ENCODE measurements at places on chromosomes 7 and 10. TPM values are rescaled to one million over a fixed set of nuclear protein-coding genes. Genes with fewer than 3 reads are reported as not detected.

- no peaks in the 10 kb centered on the region for H3K4me1 ChIP-seq
- no peak for DNase-seq
- no peaks in the 10 kb centered on the region for H3K36me3 ChIP-seq
These were observed 440.7 kb upstream of the CELF2 start for GRCh38 chr10:10576937-10577336.

GRCh38 chr10:110651044-110651958 lies 7.2 kb downstream of the RBM20 start:
- DNase-seq: no peak
- no peak overlapping the region for H3K27ac ChIP-seq
- H3K4me3 ChIP-seq: no peak overlapping the region
- H3K27me3 ChIP-seq: no peaks in the 10 kb centered on the region
- H3K36me3 ChIP-seq: no peaks in the 10 kb centered on the region
- H3K4me1 ChIP-seq: peaks cover 5% of the 10 kb centered on the region

GRCh38 chr7:46774515-46774914 lies 807.4 kb downstream of the TNS3 start:
- no peaks in the 10 kb centered on the region for H3K4me1 ChIP-seq
- DNase-seq: no peak
- H3K4me3 ChIP-seq: no peak overlapping the region

DNA sequence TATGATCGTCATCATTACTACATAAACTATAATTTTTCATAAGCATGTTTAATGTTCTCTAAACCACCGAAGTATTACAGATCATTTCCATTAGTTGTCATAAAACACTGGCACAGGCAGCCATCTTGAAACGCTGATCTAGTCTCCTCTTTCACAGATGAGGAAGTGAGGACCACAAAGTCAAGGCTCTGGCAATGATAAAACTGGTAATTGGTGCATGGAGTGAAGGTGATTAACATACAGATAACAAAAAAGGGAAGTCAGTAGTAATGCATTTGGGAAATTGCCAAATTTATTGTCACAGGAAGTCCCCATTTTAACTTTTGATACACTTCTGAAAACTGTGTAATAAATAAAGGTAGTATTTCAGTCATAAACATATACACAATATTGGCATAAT lies 49.3 kb downstream of the FBXL13 start:
- H3K27ac ChIP-seq: no peak overlapping the region
- no peaks in the 10 kb centered on the region for H3K27me3 ChIP-seq
- no peaks in the 10 kb centered on the region for H3K4me1 ChIP-seq
- peaks cover 17% of the 10 kb centered on the region for H3K36me3 ChIP-seq
- no peak overlapping the region for H3K4me3 ChIP-seq

GRCh38 chr10:62707810-62708209 lies 96.7 kb upstream of the ADO start:
- H3K27me3 ChIP-seq: no peaks in the 10 kb centered on the region
- DNase-seq: no peak
- H3K4me1 ChIP-seq: no peaks in the 10 kb centered on the region
- no peaks in the 10 kb centered on the region for H3K36me3 ChIP-seq
- H3K27ac ChIP-seq: no peak overlapping the region

DNA sequence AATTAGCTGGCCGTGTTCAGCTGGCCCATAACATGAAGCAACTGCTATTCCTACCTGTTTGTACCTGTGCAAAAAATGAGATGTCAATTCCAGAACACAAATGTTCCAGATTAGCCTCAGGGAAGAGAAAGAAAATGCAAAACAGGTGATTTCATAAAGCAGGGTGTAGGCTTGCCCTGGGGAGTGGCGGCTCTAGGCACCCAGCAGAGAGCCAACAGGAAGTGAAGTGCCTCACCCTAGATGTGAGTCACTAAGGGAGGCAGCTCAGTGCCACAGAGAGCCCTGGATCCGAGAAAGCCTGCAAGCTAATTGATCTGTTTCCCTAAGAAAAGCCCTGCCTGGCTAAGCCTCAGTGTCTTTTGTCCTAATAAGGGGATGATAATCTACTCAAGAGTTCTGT lies 240.0 kb downstream of the ARHGAP21 start:
- no peak overlapping the region for H3K4me3 ChIP-seq
- peaks cover 15% of the 10 kb centered on the region for H3K36me3 ChIP-seq
- 0 out of 2 replicates have a peak, but pooled peaks cover 2% of the 10 kb centered on the region for H3K4me1 ChIP-seq
- peak; percentile 56 for DNase-seq
- no peaks in the 10 kb centered on the region for H3K27me3 ChIP-seq
- H3K27ac ChIP-seq: no peak overlapping the region

DNA sequence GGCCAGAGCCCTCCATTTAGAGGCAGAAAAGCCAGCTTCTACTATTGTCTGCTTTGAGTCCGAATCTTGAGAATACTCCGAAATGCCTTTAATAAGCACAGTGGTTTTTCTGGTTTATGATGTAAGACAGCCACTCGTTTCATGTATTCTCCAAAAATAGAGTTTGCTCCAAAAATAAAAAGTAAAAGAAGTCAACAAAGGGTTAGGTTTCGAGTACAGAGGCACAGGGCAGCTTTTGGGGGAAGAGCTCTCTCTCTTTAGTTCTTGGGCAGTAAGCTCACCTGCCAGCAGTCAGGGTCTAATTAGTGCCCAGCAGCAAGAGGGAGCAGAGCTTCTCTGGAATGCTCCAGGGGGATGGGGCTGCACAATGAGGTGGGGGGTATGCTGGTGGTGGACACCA lies 20.2 kb downstream of the CREB3L2 start:
- H3K4me1 ChIP-seq: peaks cover 7% of the 10 kb centered on the region
- peaks cover 39% of the 10 kb centered on the region for H3K36me3 ChIP-seq
- no peak overlapping the region for H3K4me3 ChIP-seq
- no peaks in the 10 kb centered on the region for H3K27me3 ChIP-seq

DNA sequence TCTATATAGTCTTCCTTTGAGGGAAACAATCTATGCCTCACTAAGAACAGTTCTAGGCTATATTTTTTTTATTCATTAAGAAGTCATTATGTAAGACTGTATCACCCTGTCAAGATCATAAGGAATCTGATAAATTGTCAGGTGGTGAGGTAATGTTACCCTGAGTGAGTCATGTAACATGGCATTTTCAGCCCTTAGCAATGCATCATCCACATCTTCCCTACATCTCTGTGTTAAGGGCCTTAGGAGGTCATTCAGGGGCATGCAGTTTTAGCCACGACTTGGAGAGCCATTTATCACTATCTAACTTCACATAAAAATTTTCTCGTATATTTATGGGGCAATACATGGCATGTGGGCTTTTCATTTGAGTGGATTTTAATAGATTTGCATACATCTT lies 924.5 kb upstream of the MBL2 start:
- no peak overlapping the region for H3K27ac ChIP-seq
- H3K36me3 ChIP-seq: no peaks in the 10 kb centered on the region
- DNase-seq: no peak
- H3K27me3 ChIP-seq: no peaks in the 10 kb centered on the region

DNA sequence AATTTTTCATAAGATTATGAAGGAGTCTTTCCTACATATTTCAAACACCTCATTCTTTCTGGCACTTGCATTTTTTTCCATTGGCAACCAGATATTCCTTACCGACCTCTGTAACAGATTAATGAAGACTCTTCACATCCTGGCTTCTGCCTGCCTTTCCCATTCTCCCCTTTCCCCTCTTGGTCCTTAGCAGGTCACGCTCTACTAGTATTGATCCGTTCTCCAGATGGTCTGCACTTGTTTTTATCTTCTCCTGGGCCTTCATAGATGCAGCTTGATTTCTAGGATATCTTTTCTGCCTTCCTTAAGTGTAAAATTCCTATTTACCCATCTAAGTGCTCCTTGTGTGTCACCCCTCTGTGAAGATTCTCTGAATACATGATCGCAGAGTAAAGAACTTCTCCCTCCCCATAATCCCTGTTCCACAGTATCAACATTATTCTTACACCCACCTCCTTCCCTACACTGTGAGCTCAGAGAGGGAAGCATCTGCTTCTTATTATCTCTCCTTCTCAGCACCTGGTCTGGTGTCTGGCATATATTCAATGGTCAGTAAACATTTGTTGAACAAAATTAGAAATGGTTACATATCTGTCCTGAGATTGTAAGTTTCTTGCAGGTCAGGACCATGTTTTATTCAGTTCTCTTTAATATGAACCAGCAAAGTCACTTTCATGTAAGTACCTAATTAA lies 654.2 kb downstream of the REEP3 start:
- H3K27ac ChIP-seq: no peak overlapping the region
- no peaks in the 10 kb centered on the region for H3K4me1 ChIP-seq
- no peak overlapping the region for H3K4me3 ChIP-seq

DNA sequence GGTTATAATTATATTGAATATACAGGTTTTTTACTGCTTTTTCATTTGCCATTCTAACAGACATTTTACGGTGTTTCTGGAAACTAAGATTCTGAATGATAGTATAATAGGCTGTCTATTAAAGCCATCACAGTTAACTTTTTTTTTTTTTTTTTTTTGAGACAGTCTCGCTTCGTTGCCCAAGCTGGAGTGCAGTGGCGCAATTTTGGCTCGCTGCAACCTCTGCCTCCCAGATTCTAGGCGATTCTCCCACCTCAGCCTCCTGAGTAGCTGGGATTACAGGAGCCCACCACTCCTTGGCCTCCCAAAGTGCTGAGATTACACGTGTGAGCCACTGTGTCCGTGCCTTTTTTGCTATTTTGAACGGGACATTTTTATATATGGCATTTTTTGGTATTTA lies 4.4 kb downstream of the TDRD1 start:
- no peaks in the 10 kb centered on the region for H3K27me3 ChIP-seq
- H3K4me1 ChIP-seq: no peaks in the 10 kb centered on the region
- H3K4me3 ChIP-seq: no peak overlapping the region
- H3K36me3 ChIP-seq: no peaks in the 10 kb centered on the region

- no peaks in the 10 kb centered on the region for H3K4me1 ChIP-seq
- no peaks in the 10 kb centered on the region for H3K27me3 ChIP-seq
- no peak overlapping the region for H3K4me3 ChIP-seq
- no peak for DNase-seq
- no peaks in the 10 kb centered on the region for H3K36me3 ChIP-seq
- H3K27ac ChIP-seq: no peak overlapping the region
These were observed 92.6 kb downstream of the MTERF1 start for GRCh38 chr7:91787931-91788330.

- H3K4me1 ChIP-seq: no peaks in the 10 kb centered on the region
- H3K36me3 ChIP-seq: no peaks in the 10 kb centered on the region
- no peak overlapping the region for H3K27ac ChIP-seq
- DNase-seq: no peak
- no peaks in the 10 kb centered on the region for H3K27me3 ChIP-seq
These were observed 157.6 kb upstream of the PCBD1 start for GRCh38 chr10:71045936-71046335.

DNA sequence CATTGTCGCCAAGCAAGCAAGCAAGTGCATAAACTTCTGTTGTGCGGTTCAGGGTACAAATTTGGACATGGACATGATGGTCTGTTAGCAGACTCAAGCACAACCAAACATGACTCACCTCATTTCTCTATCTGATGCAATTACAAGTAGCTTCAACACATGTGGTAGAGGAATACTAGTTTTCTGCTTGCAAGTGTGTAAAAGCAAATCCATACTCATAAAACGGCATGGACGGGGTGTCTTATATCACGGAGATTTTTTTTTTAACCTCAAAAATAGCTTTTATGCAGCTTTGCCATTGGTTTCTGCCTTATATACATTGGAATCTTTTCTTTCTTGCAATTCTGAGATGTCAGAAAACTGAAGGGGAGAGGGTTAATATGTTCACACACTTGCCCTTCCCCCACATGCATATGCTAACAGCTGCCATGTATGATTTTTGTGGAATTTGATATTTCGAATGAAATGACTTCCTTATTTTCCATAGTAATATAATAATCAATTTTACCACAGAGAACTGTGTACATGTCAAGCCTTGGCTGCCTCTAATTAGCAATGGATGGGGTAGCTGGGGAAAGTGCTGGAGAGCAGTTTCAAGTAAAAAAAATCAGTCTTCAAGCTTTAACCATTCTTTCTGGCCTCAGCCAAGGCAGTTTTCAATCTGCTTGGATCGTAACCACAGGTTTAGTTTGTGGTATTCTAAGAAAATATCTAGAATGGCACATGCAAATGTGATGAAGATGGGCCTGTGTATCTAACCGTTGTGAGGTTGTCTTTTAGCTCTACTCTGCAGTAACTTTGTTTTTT lies 106.0 kb upstream of the PDCD4 start:
- peaks cover 2% of the 10 kb centered on the region for H3K4me1 ChIP-seq
- no peaks in the 10 kb centered on the region for H3K27me3 ChIP-seq
- no peak overlapping the region for H3K27ac ChIP-seq
- H3K4me3 ChIP-seq: no peak overlapping the region

DNA sequence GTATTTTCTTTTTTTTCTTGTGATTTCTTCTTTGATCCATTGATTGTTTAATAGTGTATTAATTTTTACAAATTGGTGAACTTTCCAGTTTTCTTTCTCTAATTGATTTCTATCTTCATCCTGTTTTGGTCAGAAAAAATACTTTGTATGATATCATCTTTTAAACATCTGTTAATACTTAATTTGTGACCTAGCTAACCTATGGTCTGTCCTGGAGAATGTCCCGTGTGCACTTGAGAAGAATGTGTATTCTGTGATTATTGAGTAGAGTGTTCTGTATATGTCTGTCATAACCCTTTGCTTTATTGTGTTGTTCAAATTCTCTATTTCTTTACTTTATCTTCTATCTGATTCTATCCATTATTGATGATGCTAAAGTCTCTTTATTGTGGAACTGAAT lies 65.8 kb upstream of the ZEB1 start:
- no peaks in the 10 kb centered on the region for H3K27me3 ChIP-seq
- no peaks in the 10 kb centered on the region for H3K4me1 ChIP-seq
- no peak overlapping the region for H3K27ac ChIP-seq

GRCh38 chr7:99096124-99096887 lies 47.6 kb downstream of the SMURF1 start:
- H3K36me3 ChIP-seq: no peaks in the 10 kb centered on the region
- no peak overlapping the region for H3K27ac ChIP-seq
- peaks cover 4% of the 10 kb centered on the region for H3K4me1 ChIP-seq
- no peaks in the 10 kb centered on the region for H3K27me3 ChIP-seq

GRCh38 chr7:131385039-131385605 lies 57.4 kb downstream of the MKLN1 start:
- H3K4me3 ChIP-seq: no peak overlapping the region
- H3K4me1 ChIP-seq: no peaks in the 10 kb centered on the region
- H3K27ac ChIP-seq: no peak overlapping the region
- no peak for DNase-seq

GRCh38 chr7:128112018-128112780 lies 81.0 kb upstream of the LRRC4 start:
- H3K4me3 ChIP-seq: no peak overlapping the region
- no peaks in the 10 kb centered on the region for H3K27me3 ChIP-seq
- no peak overlapping the region for H3K27ac ChIP-seq
- no peaks in the 10 kb centered on the region for H3K4me1 ChIP-seq
- H3K36me3 ChIP-seq: no peaks in the 10 kb centered on the region

GRCh38 chr7:37540917-37541316 lies 92.3 kb upstream of the ELMO1 start:
- no peaks in the 10 kb centered on the region for H3K36me3 ChIP-seq
- H3K27me3 ChIP-seq: no peaks in the 10 kb centered on the region
- H3K27ac ChIP-seq: no peak overlapping the region
- DNase-seq: no peak
- no peak overlapping the region for H3K4me3 ChIP-seq

- DNase-seq: no peak
- no peak overlapping the region for H3K4me3 ChIP-seq
- no peak overlapping the region for H3K27ac ChIP-seq
These were observed 187.0 kb upstream of the CCDC6 start for GRCh38 chr10:60093317-60093716.

Gene GPR85
- total RNA-seq: not detected

Gene GRM8
- total RNA-seq: 1.2 TPM

Gene ITGB8
- total RNA-seq: 7.1 TPM

Gene SPAM1
- not detected for total RNA-seq

All from H9 (cell line).